Progenitor cell of endocrine pancreas (in vitro differentiated cells): ENCODE measurements at places on chromosomes 1 and 21. TPM values are rescaled to one million over a fixed set of nuclear protein-coding genes. Genes with fewer than 3 reads are reported as not detected.

DNA sequence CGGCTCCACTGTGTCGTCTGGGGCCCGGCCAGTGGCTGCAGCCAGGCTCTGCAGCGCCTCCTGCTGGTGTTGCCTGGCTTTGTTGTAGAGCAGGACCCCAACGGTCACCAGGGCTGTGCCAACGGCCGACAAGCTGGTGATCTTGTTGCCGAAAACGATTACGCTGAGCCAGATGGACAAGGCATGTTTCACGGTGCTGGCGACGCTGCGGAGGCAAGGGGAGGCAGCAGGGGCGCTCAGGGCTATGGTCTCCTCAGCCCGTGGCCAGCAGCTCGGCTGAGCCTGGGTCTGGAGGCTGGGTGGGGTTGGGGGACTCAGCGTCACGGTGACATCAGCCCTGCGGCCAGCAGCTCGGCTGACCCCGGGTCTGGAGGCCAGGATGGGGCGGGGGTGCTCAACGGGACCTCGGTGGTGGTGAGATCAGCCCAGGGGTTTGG lies 7.0 kb upstream of the CDK11B start:
- H3K27ac ChIP-seq: no peak overlapping the region
- peaks cover 6% of the 10 kb centered on the region for H3K36me3 ChIP-seq
- DNase-seq: peak; percentile 29
- H3K4me3 ChIP-seq: no peak overlapping the region
- no peaks in the 10 kb centered on the region for H3K27me3 ChIP-seq

DNA sequence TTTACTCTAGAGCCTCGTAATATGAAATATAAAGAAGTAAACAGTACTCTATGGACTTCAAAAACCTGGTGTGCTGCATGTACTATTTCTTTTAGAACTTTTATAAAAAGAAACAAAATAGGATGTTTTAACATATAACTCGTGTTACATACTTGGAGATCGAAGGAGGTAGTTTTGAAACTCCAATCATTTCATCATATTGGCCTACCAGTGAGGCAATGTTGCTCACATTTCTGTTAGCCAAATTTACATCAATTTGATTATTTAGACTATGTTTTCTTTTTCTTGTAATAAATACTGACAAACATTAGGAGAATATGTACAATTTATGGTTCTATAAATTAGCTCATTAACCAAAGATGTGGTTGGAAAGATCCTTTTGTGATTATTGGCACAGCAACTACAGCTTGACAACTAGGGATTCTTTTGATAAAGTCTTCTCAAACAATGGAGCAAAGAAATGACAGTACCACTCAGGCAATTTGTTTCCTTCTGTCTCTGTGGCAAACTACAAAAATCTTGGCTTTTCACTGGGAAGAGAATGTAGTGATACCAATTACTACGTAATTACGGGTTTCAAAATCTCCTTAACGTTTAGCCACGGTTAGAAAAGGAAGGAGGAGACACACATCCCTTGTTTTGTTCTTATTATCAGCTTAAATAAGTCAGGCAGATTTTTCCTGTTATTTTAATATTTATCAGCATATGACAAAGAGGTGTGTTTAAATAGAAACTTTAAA lies 266.6 kb upstream of the SGIP1 start:
- peaks cover 19% of the 10 kb centered on the region for H3K4me1 ChIP-seq
- peaks cover 30% of the 10 kb centered on the region for H3K27me3 ChIP-seq
- no peak for DNase-seq
- H3K4me3 ChIP-seq: no peak overlapping the region
- H3K27ac ChIP-seq: no peak overlapping the region

DNA sequence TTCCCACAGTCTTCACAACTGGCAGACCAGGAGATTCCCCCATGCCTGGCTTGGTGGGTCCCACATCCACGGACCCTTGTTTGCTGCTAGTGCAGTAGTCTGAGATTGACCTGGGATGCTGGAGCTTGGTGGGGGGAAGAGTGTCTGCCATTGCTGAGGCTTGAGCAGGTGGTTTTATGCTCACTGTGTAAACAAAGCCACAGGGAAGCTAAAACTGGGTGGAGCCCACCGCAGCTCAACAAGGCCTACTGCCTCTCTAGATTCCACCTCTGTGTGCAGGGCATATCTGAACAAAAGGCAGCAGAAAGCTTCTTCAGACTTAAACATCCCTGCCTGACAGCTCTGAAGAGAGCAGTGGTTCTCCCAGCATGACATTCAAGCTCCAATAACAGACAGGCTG lies 177.3 kb upstream of the ETV3 start:
- peaks cover 4% of the 10 kb centered on the region for H3K36me3 ChIP-seq
- no peak overlapping the region for H3K4me3 ChIP-seq
- H3K4me1 ChIP-seq: peaks cover 10% of the 10 kb centered on the region
- H3K27ac ChIP-seq: no peak overlapping the region
- no peak for DNase-seq

HMGCS2 gene
- 105 and 112 TPM in 2 replicates for total RNA-seq

DNA sequence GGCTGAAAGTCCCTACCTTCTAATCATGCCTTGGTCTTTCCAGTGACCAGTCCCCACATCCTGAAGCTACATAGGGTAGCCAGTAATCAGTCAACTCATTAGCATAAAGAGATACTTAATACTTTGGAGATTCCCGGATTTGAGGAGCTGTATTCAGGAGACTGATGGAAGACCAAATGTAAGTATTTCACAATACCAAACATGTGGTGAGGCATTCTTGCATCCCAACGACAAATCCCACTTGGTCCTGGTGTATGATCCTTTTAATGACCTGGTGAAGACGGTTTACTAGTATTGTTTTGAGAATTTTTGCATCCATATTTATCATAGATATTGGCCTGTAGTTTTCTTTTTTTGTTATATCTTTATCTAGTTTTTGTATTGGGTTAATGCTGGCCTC lies 40.6 kb downstream of the RGS7 start:
- no peaks in the 10 kb centered on the region for H3K36me3 ChIP-seq
- DNase-seq: no peak
- no peak overlapping the region for H3K4me3 ChIP-seq
- no peaks in the 10 kb centered on the region for H3K4me1 ChIP-seq

DNA sequence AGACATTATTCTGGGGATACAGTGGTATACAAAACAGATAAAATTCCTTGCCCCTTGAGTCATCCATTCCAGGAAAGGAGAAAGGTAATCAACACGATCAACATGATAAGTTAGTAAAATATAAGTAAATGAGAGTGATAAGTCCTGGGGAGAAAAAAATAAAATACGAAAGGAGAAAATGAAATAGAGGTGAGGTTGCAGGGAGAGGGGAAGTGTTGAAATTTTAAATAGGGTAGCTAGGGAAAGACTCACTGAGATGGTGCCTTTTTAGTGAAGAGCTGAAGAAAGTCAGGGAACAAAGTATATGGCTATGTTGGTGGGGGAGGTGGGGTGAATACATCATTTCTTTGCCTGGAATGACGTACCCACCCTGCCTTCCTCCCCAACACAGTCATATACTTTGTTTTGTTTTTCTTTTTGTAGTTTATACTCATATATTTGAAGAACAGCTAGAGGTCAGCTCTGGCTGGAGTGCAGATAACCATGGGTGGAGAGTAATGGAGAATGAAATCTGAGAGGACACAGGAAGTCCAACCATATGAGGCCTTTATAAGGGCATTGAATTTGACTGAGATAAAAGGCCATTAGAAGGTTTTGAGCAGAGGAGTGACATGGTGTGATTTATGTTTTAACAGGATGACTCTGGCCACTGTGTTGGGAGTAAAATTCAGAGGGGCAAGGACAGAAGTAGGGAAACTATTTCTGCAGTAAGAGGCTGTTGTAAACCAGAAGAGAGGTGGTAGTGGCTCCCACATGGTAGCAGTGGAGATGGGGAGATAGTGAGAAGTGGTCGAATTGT lies 54.8 kb downstream of the OSBPL9 start:
- peaks cover 22% of the 10 kb centered on the region for H3K4me1 ChIP-seq
- H3K36me3 ChIP-seq: peaks cover 2% of the 10 kb centered on the region
- no peak overlapping the region for H3K27ac ChIP-seq

DNA sequence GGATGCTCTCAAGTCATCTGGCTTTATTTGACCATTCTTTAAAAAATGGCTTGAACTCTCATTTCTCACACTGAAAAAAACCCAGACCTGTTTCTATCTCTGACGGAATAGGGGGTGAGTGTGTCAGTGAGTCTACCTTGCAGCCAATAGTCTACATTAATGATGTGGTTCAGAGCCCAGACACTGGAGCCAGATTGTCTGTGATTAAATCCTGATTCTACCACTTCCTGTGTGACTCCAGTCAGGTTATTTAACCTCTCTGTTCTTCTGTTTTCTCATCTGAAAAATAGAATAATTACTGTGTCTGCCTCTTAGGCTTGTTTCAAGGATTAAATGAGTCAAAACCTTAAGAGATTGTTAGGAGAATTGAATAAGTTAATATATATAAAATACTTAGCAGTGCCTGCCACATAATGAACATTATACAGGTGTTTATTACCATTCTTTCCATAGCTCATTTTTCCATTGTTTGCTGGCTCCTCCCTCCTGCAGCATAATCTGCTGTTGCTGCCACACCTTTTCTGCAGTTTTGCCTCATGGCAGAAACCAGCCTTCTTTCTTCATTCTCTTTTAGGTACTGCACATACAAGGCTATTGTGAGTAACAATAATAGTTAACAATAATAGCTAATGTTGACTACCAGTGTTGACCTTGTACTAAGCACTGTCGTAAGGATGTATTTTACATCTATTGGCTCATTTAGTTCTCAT lies 157.6 kb upstream of the IVNS1ABP start:
- no peak overlapping the region for H3K27ac ChIP-seq
- no peak overlapping the region for H3K4me3 ChIP-seq
- H3K4me1 ChIP-seq: peaks cover 9% of the 10 kb centered on the region
- no peaks in the 10 kb centered on the region for H3K27me3 ChIP-seq
- H3K36me3 ChIP-seq: no peaks in the 10 kb centered on the region

- no peaks in the 10 kb centered on the region for H3K27me3 ChIP-seq
- DNase-seq: no peak
- H3K36me3 ChIP-seq: no peaks in the 10 kb centered on the region
- no peak overlapping the region for H3K27ac ChIP-seq
- H3K4me3 ChIP-seq: no peak overlapping the region
Measured at GRCh38 chr1:78070210-78070609, 24.4 kb downstream of the GIPC2 start.

- no peak overlapping the region for H3K27ac ChIP-seq
- DNase-seq: no peak
- peaks cover 19% of the 10 kb centered on the region for H3K4me1 ChIP-seq
- no peaks in the 10 kb centered on the region for H3K27me3 ChIP-seq
Measured at GRCh38 chr1:203640117-203640516, 13.5 kb downstream of the ATP2B4 start.

- no peak overlapping the region for H3K27ac ChIP-seq
- no peak for DNase-seq
- H3K4me1 ChIP-seq: peaks cover under 1% of the 10 kb centered on the region
- H3K36me3 ChIP-seq: no peaks in the 10 kb centered on the region
Measured at GRCh38 chr1:177915641-177916040, 54.2 kb downstream of the SEC16B start.

DNA sequence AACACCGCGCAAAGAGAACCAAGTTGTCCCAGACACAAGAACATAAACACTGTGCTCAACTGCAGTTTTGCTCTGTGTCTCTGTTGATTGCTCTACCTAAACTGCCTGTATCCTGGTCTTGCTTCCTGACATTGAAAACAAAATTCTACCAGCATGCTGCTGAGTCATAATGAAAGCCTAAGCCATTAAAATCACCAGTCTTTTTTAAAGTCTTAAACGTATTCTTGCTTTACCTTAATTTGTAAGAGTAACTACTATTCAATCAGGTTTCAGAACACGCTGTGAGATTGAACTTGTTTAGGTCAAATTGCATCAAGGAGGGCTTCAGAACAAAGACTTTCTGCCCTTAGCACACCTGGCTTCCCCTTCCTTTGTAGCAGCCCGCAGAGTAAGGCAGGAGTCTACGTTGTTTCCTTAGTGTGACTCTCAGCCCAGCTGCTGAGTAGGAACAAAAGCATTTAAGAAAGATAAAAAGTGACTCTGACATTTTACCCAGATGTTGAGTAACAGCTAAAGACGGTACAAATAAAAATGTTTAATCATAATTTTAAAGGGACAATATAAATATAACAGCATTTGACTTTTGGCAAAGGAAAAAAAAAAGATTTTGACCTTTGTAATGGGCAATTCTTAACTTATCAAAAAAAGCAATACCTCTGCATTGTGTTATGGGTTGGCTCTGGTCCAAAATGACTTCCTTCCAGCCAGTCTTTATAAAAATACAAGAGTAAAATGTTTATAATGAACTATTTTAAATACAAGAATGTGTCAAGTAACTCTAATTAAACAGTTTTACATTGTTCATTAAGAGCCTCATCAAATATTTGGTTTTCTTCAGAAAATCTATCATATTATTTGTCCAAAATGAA lies 186.9 kb upstream of the ADGRL4 start:
- H3K4me3 ChIP-seq: no peak overlapping the region
- H3K4me1 ChIP-seq: peaks cover 4% of the 10 kb centered on the region
- no peak overlapping the region for H3K27ac ChIP-seq
- no peak for DNase-seq

GRCh38 chr1:118989006-118989815 lies 1.1 kb upstream of the TBX15 start:
- DNase-seq: no peak
- peaks cover 11% of the 10 kb centered on the region for H3K4me1 ChIP-seq
- peak overlapping the region; percentile 3 for H3K4me3 ChIP-seq
- peaks cover 97% of the 10 kb centered on the region for H3K27me3 ChIP-seq
- no peaks in the 10 kb centered on the region for H3K36me3 ChIP-seq

GRCh38 chr21:26422706-26423105 lies 150.4 kb downstream of the CYYR1 start:
- no peak overlapping the region for H3K27ac ChIP-seq
- H3K4me1 ChIP-seq: peaks cover 8% of the 10 kb centered on the region
- no peaks in the 10 kb centered on the region for H3K36me3 ChIP-seq
- DNase-seq: no peak

JAM2 gene
- 2.2 and 2.4 TPM in 2 replicates for total RNA-seq

DNA sequence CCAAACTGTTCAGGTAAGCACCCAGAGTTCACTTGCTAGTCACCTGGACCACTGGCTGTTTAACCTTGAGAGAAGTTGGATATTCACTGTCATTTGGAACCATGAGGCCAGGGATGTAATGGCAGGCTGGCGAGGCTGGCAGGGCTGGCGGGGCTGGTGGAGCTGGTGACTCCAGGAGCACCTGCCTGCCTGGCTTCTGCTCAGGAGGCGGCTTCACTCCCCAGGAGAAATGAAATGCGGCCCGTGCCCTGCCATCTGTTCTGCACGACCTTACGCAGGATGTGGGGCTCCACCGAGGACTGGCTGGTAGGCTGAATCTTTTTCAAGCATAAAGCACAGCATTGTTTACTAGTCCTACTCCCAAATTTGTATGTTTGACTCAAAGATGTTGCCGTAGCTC lies 22.7 kb upstream of the MX1 start:
- no peak overlapping the region for H3K4me3 ChIP-seq
- no peak for DNase-seq
- peaks cover 1% of the 10 kb centered on the region for H3K4me1 ChIP-seq
- no peaks in the 10 kb centered on the region for H3K36me3 ChIP-seq

- H3K4me3 ChIP-seq: no peak overlapping the region
- H3K36me3 ChIP-seq: no peaks in the 10 kb centered on the region
- no peak for DNase-seq
- H3K27me3 ChIP-seq: peaks cover 17% of the 10 kb centered on the region
- H3K27ac ChIP-seq: no peak overlapping the region
- H3K4me1 ChIP-seq: peaks cover 7% of the 10 kb centered on the region
Measured at GRCh38 chr21:45390831-45391742, 13.9 kb upstream of the COL18A1 start.

GRCh38 chr1:57307392-57308170 lies 116.3 kb downstream of the DAB1 start:
- no peak overlapping the region for H3K4me3 ChIP-seq
- H3K36me3 ChIP-seq: no peaks in the 10 kb centered on the region
- peaks cover 8% of the 10 kb centered on the region for H3K27me3 ChIP-seq
- no peak for DNase-seq
- H3K27ac ChIP-seq: no peak overlapping the region
- H3K4me1 ChIP-seq: peaks cover 27% of the 10 kb centered on the region

- peak overlapping the region; percentile 42 for H3K27ac ChIP-seq
- no peak overlapping the region for H3K4me3 ChIP-seq
- H3K36me3 ChIP-seq: peaks cover 7% of the 10 kb centered on the region
- H3K27me3 ChIP-seq: no peaks in the 10 kb centered on the region
- peaks cover 19% of the 10 kb centered on the region for H3K4me1 ChIP-seq
Measured at GRCh38 chr1:20950679-20951078, 163.6 kb upstream of the HP1BP3 start.
